IPS DF 19.7 (cell line): ENCODE measurements at places on chromosomes 7 and 10.

DNA sequence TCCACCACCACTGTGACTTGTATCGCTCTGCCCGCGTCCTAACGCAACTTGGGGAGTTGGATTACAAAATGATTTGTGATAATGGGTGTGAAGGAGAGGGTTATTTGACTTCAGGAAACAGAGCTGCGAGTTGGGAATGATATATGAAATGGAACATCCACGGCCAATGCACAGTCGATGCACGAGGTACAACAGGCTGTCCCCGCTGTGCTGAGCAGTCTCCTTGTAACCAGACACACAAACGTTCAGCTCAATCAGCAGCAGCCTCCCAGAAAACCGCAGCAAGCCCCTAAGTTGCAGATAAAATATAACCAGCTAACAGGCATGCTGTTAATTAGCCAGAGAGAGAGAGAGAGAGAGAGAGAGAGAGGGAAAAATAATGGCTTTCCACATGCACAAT lies 332.7 kb upstream of the MGMT start:
- no peak for DNase-seq

DNA sequence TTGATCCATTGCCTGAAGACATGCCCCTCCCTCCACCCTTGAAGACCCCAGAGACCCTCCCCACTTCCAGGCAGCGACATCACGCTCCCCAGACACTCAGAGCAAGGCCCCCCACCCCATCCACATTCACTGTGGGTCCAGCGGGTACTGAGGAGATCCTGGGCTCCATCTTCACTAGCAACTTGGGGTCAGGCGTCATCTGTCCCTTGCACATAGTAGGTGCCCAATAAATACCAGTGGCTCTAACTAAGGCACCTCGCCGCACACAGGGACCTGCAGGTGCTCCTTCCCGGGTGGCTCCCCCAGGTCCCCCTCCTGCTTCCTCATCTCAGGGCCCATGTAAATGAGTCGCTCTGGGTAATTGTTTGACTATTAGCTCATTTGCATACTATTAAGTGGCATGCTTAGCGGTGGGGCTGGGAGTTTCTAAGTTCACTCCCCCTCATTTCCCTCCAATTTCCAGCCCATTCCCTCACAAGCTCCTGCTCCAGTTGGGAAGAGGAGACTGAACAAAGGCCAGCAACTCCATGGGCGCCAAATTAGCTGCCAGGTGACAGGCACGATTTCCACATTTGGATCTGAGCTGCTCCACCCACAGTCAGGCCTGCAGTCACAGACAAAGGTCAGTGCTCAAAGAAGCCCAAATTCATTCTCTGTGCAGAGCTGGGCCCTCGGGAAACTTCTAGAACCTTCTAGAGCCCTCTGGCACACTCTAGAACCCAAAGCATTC lies 29.7 kb downstream of the EBF3 start:
- DNase-seq, result no peak

GRCh38 chr10:132508581-132509443 lies 28.8 kb upstream of the INPP5A start:
- DNase-seq, result no peak

- DNase-seq, result no peak
Observed at GRCh38 chr7:112112822-112113255, 93.4 kb downstream of the DOCK4 start.

- DNase-seq, result no peak
Observed at GRCh38 chr10:119502209-119502608, 40.3 kb downstream of the RGS10 start.

DNA sequence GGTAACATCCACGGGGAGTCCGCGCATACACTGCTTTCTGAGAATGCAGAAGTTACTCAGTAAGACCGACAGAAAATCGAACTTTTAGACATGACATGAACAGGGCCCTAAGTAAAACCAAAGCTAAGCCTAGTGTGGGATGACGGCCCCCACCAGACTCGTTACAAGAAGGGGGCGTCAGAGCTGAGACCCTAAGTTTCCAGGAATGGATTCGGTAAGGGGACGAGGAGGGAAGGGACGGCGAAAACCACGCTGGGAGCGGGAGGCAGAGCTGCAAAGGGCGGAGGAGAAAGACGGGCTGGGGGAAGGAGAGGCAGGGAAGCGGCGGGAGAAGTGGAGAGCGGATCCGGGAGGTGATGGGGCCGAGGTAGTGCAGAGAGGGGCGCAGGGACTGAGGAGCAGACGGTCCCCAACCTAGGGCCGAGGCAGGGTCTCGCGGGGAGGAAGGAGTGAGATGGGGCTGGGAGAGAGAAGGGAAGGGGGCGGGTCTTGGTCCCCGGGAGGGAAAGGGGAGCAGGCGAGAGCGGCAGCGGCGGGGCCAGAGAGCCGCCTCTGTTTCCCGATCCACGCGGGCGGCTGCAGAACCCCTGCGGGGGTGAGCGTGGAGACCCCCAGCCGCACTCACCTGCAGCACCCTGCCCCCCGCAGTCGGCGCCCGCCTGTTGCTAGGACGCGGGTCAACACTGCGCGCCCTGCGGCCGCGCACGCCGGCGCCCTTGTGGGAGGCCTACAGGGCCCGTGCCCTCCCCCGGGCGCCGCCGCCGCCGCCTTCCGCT lies 513 bp downstream of the ODAD2 start:
- DNase-seq, result peak; percentile 35

DNA sequence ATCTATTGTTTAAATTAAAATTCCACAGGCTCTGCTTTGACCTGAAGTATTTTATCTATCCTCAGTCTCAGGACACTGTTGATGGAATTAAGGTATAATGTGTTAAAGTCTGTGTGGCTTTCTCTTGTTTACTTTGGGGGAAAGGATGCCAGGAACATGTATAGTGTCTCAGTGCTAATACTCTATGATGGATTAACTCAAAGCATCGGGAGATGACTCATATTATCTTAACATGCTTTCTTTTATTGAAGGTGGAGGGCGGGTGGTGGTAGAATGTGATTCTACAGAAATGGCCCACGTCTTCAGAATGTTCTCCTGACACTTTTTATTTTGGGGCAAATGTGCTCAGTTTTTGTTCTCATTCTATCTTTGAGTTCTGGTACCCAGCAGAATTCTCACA lies 189.0 kb downstream of the ANKRD30A start:
- no peak for DNase-seq

- no peak for DNase-seq
Observed at GRCh38 chr10:117412469-117413010, 37.3 kb upstream of the PDZD8 start.

DNA sequence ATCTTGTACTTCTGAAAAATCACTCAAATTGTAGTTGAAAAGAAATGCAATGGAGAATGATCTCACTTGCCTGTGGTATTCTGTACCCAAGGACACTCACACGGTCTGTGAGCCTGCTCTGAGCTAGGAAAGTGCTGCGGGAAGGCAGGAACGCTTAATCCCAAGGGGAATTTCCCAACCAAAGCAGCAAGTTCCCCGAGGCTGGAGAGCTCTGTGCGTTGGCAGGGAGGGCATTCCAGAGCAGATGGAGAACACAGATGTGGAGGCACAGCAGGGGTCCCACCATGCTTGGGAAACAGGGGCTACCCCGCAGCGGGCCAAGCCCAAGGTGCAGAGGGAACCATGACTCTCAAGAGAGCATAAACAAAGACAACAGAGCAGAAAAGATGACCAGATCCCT lies 13.6 kb downstream of the SVIL start:
- no peak for DNase-seq

DNA sequence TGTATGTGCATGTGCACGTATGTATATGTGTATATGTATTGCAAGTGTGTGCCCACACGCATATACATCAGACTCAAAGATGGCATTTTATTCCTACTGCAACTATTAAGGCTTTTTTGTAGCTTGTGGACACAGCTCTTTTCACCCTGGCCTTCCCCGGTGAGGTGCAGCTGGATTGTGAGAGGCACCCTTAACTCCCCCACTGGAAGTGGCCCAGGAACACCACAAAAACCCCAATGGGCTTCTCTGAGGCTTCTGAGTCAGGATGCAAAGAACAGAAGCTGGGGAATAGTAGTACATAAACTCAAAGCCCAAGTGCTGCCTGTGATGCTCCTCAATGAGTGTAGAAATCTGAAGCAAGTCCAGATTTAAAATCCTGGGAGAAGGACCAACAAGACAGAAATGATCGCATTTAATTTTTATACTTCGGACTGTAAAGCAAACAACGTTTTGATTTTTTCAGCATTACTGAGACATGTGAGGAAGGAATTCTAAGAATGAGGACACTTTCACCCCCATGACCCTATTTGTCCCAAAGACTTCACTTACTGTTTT lies 369.2 kb upstream of the MGMT start:
- DNase-seq, result no peak
